ENCODE measurements at places on chromosomes 12 and 14.

DNA sequence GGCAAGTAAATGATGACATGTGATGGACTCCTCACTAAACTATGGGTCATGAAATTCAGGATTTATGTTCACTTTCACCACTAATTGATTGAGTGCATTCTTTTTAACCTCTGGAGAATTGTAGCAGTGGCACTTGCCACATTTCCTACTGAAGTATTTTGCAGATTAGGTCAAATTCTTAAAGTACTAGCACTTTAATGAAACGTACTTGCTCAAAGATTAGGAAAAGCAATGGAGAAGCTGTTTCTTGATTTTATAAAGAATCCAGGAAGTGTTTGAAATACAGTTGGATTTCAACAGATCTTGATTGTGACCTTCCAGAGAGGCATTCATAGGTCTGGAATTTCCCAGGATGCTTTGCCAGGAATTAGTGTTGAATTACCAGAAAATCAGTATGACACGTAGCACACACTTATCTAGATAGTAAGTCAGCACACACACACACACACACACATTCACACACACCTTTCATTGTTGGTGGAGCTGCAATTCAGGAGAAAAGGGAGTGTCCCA, 162.6 kb downstream of the MYRFL start:
- peak; percentile 65 for DNase-seq

- DNase-seq = no peak
Measured at GRCh38 chr12:106704081-106704480, 70.4 kb upstream of the RIC8B start.

- peak; percentile 88 for DNase-seq
Measured at GRCh38 chr12:25276199-25276937, 25.6 kb upstream of the KRAS start.

DNA sequence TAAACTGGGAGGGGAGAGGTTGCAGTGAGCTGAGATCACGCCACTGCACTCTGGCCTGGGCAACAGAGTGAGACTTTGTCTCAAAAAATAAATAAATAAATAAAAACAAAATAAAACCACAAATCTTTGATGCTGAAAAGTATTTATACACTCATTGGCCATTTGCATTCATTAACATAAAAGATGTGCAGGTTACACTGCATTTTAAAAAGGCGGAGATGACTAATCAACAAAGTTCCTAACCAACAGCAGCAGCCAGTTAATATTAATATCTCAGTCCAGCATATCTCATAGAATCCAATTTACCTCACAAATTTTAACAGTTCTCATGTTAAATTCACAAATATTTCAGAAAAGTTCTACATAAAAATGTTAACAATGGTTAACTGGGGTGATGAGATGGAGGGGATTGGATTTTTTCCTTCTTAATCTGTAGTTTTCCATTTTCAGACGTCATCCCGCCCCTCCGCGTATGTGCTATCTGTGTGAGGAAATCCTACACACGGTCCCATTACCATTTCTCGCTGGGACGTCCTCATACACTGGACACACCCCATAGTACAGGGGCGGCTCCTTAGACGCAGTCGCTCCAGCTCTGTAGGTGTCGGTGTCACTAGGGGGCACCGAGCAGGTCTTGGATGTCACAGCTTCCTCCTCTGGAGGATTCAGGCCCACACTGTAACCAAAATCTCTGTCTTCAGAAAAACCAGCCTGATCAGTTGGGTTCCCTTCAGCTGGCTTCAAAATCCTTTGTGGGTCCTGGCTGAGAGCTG, 7.3 kb downstream of the ANKLE2 start:
- DNase-seq = no peak

- DNase-seq = peak; percentile 83
Measured at GRCh38 chr14:44803239-44803905, 158.4 kb downstream of the KLHL28 start.

DNA sequence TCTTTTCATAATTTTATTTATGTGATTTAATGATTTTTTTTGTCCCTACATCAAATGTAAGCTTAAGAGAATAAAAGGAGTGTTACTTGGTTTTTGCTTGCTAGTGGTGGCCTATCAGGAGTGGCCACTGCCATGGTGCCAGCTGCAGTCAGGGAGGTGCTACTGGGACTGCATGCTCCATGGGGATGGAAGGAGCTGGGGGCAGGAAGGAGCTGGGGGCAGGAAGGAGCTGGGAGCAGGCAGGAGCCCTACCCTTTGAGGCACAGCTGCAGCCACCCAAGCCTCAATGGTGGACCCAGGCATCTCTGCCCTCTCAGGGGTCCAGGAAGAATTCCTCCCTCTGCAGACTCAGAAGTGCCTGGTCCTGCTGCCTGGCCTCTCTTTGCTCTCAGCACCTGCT, 796.0 kb downstream of the SLC16A7 start:
- DNase-seq = no peak

GRCh38 chr12:82425241-82425640, 66.9 kb downstream of the METTL25 start:
- DNase-seq = no peak
